Stimulated activated CD8-positive, alpha-beta memory T cell treated with anti-CD3 and anti-CD28 coated beads, Interleukin-7, amount 100 ng/mL, for 48 hours (primary cell): ENCODE measurements at places on chromosomes 13 and 19.

DNA sequence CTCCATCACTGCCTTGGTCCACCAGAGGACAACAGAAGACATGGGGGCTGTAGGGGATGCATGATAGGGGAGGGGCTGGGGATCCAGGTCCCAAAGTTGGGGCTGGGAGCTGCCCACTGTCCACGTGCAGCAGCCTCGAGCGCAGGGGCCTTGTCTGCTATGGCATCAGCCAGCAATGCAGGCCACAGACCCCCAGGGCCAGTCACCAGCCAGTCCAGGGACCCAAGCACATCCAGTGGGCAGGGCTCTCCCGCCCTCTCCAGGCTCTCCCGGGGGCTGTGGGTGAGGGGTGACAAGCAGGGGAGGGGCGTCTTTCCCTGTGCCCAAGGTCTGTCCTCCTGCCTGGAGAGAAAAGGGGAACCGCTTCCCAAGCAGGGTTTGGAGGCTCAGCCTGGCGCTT, 32.8 kb downstream of the PEPD start:
- no peak for DNase-seq

- DNase-seq: no peak
Measured at GRCh38 chr19:55590617-55591016, 8.7 kb downstream of the FIZ1 start.

DNA sequence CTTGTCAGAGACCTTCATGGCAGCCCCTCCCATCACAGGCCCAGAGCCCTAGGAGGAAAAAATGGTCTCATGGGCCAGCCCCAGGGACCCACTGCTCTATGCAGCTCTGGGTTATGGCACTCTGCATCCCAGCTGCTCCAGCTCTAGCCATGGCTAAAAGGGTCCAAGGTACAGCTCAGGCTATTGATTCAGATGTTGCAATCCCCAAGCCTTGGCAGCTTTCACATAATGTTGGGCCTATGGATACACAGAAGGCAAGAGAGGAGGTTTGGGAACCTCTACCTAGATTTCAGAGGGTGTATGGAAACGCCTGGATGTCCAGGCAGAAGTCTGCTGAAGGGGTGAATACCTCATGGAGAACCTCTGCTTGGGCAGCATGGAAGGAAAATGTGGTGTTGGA, 996.0 kb downstream of the PCDH9 start:
- DNase-seq: no peak

- no peak for DNase-seq
Measured at GRCh38 chr19:16293118-16294091, 31.2 kb upstream of the KLF2 start.

DNA sequence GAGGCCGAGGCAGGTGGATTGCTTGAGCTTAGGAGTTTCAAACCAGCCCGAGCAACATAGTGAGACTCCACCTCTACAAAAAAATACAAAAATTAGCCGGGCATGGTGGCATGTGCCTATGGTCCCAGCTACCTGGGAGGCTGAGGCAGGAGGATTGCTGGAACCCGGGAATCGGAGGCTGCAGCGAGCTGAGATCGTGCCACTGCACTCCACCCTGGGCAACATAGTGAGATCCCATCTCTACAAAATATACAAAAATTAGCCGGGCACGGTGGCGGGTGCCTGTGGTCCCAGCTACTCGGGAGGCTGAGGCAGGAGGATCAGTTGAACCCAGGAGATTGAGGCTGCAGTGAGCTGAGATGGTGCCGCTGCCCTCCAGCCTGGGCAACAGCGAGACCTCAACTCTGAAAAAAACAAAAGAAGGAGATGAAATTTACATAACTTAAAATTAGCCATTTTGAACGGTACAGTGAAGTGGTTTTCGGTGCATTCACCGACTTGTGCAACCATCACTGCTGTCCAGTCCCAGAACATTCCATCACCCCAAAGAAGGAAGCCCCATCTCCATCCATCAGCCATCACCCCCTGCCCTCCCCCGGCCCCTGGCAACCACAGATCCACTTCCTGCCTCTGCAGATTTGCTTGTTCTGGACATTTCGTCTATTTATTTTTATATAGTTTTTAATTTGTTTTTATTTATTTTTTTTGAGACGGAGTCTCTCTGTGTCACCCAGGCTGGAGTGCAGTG, 1.6 kb upstream of the AZU1 start:
- no peak for DNase-seq

DNA sequence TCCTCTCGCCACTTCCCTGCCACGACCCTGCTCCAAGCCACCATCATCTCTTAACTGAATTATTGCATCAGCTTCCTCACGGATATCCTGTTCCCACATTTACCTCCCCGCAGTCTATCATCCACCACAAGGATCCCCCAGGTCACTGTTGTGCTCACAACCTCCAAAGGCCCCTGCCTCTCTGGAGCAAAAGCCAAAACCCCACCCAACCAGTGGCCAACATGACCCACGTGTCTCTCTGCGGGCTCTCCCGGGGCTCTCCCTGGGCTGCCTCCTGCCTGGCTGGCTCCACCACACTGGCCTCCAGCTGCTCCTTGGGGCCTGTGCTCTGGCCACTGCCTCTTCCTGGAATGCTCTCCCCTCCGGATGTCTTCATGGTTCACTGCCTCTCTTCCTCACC, 809.3 kb downstream of the UQCRFS1 start:
- DNase-seq: no peak

DNA sequence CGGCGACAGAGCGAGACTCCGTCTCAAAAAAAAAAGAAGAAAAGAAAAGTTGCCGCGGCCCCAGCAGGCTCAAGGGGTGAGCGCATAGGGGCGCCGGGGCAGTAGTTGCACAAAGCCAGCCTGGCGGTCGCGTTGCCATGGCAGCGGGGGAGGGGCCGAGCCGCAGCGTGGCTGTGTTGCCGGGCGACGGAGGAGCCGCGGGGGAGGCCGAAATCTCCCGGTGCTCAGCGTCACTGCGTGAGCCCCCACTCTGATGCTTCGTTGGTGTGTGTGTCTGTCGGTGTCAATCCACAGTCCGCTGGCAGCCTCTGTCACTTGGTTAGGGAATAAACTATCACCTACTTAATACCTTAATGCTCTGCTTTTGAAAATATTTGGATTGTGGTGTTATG, 82.9 kb upstream of the C1QTNF9B start:
- peak; percentile 86 for DNase-seq

DNA sequence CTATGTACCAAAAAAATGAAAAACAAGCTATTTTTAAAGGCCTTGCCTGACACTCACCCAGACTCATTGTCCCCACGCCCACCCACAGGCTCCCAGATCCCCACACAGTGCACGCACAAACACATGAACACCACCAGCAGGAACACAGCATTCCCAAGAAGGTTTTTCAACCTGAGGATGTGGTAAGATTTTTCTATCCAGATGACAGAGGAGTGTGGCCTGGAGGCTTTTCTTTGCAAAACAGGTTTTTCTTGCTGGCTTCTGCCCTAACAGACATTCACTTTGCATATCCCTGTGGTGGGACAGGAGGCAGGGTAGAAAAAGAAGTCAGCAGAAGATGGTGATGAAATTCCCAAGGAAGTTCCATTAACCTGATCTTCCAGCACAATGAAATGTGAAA, 97.8 kb downstream of the KLF12 start:
- DNase-seq: no peak

DNA sequence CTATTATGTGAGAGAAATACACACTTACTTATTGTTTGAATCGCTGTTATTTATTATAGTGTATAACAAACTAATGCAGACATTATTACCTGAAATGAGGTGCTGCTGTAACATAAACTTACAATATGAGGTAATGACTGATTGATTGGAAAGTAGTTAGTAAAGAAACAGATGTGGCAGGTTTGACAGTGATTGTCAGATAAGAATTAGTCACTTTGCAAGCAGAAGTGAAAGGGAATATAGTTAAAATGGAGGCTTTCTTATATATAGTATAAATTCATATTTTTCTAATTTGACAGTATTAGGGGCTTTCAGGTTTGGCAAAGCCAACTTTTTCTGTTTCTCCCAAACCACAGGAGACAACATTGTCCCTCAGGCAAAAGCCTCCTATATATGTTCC, 20.6 kb downstream of the MIR17HG start:
- DNase-seq: no peak

GRCh38 chr19:46728208-46728607, 11.3 kb upstream of the PRKD2 start:
- DNase-seq: no peak
